ENCODE measurements at places on chromosomes 12 and 14. TPM values are rescaled to one million over a fixed set of nuclear protein-coding genes. Genes with fewer than 3 reads are reported as not detected.

DNA sequence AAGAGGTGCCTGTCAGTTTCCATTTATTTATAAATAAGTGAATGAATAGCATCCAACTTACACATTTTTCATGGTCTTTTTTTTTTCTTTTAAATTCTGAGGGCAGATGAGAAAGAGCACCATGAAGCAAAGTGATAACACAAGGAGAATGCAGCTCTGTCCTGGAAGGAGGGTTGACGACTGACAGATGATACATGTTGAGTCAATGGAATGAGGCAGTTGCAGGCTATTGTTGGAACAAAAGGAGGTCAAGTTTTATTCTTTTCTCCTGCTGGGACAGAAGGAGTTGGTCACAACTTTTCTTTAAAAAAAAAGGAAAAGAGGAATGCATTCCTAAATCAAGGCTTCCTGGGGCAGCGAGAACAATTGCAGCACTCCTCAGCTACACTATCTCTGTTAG, 119.9 kb upstream of the PLEKHG7 start:
- DNase-seq: no peak

GRCh38 chr12:89117448-89118034, 234.8 kb downstream of the DUSP6 start:
- no peak for DNase-seq

GRCh38 chr12:95600567-95600966, 49.3 kb upstream of the USP44 start:
- DNase-seq: no peak

DNA sequence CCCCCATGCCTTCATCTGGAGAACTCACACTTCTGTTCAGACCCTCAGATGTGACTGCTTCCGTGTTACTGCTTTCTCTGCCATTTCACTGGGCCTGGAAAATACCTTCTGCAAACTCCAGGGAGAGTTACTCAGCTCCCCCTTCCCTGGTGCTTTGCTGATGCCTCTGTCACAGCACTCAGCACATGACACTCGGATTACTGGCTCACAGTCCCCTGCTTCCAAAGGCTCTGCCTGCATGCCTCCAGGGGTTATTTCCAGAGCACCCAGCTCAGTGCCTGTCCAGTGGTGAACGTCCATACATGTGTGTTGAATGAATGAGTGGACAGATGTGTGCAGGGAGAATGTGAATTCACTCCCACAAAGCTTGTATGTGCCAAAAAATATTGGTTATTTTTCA, 237.2 kb upstream of the FKBP4 start:
- DNase-seq: no peak

- DNase-seq: no peak
Measured at GRCh38 chr12:103771466-103771865, 69.6 kb downstream of the NT5DC3 start.

Gene FAM90A1
- not detected for total RNA-seq

GRCh38 chr12:54417712-54418440, 1.2 kb downstream of the ITGA5 start:
- DNase-seq: no peak

DNA sequence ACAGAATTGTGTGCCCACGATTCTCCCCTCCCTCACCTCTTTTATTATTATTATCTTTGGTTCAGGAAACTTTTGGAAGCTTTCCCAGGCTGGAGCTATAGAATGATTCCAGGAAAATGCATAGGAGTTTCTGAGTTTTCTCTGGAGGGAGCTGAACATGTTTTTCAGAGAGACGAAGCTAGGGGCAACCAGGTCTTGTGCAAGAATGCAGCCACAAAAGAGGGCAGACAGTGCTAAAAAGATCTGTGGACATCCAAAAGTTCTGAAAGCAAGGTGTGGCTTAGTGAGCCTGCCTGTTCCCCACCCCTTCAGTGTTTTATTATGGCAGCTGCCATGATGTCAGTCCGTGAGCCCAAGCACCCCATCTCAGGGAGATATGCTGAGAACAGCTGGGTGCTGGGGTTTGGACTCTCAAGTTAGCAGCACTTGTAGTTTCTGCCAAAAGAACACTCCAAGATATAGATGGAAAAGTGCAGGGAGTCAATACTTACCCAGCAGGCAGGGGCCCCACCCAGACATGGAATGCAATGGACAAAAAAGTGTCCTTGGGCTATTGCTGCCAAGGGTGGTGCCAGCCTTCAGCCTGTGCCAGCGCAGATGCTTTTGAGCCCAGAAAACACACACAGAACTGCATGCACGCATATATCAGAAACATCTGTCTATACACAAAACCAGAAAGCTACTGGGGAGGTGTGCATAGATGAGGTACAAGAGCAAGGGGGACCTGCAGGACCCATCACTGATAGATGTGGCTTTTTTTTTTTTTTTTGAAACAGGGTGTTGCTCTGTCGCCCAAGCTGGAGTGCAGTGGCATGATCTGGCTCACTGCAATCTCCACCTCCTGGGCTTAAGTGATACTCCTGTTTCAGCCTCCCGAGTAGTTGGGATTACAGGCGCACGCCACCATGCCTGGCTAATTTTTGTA, 17.0 kb upstream of the IRF2BPL start:
- DNase-seq: no peak

Gene LRP10
- 53.3 TPM for total RNA-seq

Gene SOAT2
- total RNA-seq: 1.2 TPM

GRCh38 chr12:58408516-58408915, 467.1 kb downstream of the ATP23 start:
- no peak for DNase-seq

Gene CKB
- total RNA-seq: 3.0 TPM

- peak; percentile 89 for DNase-seq
Measured at GRCh38 chr14:69615496-69616407, 4.4 kb downstream of the SUSD6 start.

Gene AQP6
- total RNA-seq: not detected

Gene PRICKLE1
- total RNA-seq: 0.13 TPM

DNA sequence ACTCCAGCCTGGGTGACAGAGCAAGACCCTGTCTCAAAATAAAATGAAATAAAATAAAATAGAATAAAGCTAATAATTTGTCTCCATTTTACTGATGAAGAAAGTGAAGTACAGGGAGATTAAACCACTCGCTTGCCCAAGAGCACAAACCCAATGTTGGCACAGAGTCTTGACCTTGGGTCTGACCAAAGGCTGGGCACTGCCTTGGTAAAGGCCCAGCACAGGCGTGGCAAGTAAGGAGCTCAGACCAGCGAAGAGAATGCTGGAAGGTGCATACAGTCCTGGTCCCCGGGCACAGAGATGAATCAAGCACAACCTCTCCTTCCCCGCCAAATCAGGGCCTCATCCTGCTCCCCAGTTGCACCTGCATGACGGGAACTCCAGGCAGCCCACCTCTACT, 26.9 kb downstream of the SCARB1 start:
- no peak for DNase-seq

DNA sequence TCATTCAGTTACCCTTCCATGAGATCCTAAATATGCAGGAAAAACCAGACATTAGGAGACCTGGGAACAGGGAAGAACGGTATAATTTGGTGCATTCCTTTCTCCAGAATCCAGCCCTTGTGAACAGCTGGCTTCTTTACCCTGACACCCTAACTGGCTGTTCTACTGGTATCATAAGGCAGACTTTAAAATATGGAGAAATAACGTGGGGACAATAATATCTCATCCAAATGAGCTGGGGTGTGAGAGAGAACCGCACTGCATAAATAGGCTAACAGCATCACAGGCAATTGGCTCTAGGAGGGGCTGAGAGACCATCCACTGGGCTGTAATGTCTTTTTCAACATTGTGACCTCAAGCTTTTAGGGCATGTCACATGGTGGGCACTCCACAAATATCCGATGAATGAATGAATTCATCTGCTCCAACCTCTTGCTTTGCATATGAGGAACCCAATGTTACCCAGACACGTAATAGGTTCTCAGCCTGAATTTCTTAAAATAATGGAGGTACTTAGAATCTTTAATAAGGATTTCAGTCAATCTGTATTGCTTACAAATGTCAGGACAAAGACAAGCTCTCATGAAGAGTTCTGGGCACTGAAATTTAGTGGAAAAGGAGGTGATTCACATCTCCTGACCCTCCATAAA, 157.9 kb downstream of the SAMD4A start:
- no peak for DNase-seq

Gene CCDC184
- not detected for total RNA-seq

Gene RNF212B
- not detected for total RNA-seq

Gene BCL2L2
- 18.0 TPM for total RNA-seq

- DNase-seq: no peak
Measured at GRCh38 chr14:54040846-54041245, 84.2 kb upstream of the BMP4 start.

Gene HOXC12
- total RNA-seq: not detected

Gene DTX1
- 535 TPM for total RNA-seq

- DNase-seq: no peak
Measured at GRCh38 chr12:64976131-64976530, 145.0 kb downstream of the WIF1 start.

DNA sequence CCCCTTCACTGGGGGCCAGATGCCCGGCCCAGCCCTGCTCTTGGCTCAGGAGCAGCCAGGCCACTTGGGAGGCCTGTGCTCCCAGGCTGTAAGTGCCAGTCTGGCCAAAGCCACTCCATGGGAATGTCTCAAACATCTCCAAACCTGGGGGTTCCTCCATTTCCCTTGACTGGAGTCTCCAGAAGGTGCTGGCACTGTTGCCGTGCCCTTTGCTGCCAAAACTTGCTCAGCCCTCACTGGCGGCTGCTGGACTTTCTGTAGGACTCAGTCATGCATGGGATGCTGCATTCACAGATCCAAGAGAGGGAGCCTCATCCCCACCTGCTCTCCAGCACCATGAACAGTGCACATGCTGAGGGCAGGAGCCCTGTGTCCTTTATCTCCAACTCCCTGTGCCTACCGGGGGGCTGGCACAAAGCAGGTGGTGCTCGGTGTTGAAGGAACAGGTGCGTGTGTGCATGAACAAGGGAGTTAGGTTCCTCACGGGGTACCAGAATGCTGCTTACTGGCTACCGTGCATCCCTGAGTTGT, 9.6 kb upstream of the OTUB2 start:
- no peak for DNase-seq

GRCh38 chr14:59177262-59177661, 11.2 kb upstream of the DAAM1 start:
- no peak for DNase-seq

Gene VDR
- total RNA-seq: 1.9 TPM

GRCh38 chr14:72634691-72635616, 258.9 kb downstream of the DPF3 start:
- no peak for DNase-seq
